ENCODE measurements at places on chromosomes 3 and 15.

DNA sequence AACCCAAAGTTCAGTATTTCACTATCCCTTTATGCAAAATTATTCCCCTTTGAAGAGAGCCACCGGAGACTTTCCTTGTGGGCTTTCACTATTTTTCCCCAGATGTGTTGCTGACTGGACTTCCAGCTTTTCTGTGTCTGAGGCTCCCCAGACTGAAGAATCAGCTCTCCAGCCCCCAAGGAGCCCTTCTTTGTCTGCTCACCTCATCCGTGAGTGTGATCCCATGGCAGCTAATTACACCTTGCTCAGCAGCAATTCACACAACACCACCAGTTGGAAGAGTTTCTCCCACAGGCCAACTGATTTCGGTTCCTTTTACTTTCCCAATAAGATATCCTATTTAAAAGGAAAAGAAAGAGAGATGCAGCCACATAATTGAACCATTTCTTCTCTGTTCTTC lies 249.5 kb upstream of the TRIM42 start:
- no peak for ATAC-seq

GRCh38 chr15:87032295-87032694 lies 952.6 kb downstream of the AGBL1 start:
- ATAC-seq = peak; percentile 70

DNA sequence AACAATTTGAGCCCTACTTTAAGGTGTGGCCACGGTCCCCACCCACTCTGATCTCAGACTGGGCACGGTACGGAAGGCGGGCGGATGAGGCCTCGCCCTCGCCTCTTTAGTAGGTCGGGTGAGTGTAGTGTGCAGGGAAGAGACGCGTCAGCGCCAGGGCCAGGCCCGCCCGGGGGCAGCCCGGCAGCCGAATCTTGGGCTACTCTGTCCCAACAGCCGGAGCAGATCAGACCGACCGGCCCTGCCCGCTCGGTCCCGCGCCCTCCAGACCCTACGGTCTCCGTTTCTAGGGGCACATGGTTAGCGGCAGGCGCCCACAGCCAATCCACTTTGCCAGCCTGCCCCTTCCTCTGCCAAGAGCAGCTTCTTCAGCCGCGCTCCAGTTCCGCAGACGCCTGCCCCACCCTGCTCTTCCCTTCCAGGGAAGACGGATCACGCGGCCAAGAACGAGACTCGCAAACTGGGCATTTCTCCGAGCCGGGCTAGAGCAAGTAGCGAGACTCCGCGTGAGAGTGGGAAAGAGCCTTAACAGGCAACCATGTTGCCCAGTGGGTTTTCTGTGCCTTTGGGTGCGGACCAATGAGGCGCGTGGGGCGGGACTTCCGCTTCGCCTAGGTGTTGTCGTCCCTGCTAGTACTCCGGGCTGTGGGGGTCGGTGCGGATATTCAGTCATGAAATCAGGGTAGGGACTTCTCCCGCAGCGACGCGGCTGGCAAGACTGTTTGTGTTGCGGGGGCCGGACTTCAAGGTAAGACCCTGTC lies at the start of gene RNF13:
Gene RNF13 (plus strand): TSS at position 610 of the 761 bp plus-strand sequence. CDS start 32,812 bp downstream, outside the sequence.
- ATAC-seq = peak; percentile 99

DNA sequence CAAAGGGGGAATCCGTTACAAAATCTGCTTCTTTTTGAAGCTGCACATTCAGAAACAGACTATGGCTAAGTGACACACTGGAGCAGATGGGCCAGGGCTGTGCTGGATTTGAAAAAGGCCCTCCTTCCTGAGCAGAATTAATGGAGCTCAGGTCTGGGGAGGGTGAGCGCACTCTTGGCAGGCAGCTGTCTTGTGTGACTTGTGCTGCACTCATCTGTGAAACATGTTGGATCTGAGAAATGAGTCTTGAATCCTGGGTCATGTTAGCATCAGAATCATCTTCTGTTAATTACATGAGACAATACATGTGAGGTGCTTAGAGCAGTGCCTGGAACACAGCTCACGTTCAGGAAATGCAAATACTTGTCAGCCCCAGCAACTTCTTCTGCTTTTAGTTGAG lies 219.6 kb downstream of the THSD4 start:
- ATAC-seq = no peak

GRCh38 chr3:184814214-184814613 lies 2.2 kb downstream of the VPS8 start:
- no peak for ATAC-seq

- no peak for ATAC-seq
Measured at GRCh38 chr3:2735392-2735894, 374.7 kb downstream of the IL5RA start.

DNA sequence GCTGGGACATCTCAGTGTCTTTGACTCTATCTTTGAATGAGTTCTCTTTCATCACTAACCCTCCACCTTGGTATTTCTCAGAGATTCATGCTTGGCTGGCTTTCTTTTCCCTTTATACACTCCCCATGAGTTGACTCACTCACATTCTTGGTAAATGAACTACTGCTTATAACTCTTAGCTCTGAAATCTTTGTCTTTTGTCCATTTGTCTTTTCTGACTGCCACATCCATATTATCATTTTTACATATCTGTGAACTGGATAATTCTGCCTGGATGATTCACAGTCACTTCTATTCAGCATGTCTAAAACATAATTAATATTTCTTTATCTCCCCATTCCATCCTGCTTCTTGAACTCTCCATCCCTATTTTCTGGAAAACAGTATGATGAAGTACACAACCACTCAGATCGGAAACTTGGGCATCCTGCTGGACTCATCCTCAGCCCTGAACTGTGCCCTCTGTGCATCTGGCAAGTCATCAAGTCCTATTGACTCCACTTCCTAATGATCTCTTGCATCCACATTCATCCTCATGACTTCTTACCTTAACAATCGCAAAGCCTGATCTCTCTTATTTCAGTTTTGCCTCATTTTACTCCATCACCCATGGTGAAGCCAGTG lies 66.9 kb downstream of the KCNAB1 start:
- no peak for ATAC-seq

DNA sequence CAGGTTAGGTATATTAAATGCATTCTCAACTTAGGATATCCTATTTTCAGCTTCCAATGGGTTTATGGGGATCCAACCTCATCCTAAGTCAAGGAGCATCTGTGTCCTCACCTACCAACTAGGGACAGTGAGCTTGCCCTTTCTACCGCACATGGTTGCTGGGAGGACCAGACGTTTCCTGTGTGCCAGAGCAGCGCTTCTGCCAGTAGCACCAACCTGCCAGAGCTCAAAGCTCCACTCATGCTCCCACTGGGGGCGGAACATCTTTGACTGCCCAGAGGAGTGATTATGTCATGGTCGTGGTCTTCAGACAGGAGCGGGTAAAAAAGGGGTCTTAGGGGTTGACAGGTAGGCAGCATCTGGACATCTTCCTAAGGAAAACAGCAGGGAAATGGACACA lies 24.7 kb downstream of the XPC start:
- no peak for ATAC-seq

DNA sequence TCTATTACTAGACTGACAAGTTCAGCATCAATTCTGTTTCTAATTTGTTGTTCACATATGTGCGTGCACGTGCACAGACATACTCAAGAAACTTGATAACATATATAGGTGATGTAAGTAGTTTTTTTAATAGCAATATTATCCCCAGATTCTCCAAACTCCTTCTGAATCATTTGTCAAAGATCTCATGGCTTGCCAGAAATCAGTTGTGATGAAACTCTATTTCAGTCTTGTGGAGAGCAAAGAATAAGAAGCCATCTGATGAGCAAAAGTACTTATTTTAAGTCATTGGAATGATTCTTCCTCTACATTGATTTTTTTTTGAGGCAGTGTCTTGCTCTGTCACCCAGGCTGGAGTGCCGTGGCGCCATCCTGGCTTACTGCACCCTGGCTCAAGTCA lies 167.0 kb upstream of the TBL1XR1 start:
- ATAC-seq = no peak

DNA sequence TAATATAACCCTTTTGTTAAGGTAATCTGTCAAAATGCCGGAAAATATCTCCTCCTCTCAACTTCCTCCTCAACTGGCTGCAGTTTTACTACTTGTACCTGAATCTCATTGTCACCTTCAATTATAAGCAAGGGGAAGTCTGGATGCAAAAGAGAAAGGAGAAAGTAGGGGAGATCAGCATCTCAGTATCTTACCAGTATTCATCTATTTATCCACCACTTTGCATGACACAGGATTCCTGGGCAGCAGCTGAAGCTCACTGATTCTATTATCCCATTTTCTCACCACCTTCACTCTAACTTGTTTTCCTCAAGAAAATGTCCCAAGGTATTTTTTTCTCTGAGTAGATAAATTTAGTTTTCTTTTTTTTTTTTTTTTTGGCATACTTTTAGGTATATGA lies 440.5 kb upstream of the CBLB start:
- no peak for ATAC-seq

- ATAC-seq = no peak
Measured at GRCh38 chr15:38961456-38961855, 396.8 kb upstream of the RASGRP1 start.

- no peak for ATAC-seq
Measured at GRCh38 chr3:140572334-140572733, 105.5 kb upstream of the TRIM42 start.

DNA sequence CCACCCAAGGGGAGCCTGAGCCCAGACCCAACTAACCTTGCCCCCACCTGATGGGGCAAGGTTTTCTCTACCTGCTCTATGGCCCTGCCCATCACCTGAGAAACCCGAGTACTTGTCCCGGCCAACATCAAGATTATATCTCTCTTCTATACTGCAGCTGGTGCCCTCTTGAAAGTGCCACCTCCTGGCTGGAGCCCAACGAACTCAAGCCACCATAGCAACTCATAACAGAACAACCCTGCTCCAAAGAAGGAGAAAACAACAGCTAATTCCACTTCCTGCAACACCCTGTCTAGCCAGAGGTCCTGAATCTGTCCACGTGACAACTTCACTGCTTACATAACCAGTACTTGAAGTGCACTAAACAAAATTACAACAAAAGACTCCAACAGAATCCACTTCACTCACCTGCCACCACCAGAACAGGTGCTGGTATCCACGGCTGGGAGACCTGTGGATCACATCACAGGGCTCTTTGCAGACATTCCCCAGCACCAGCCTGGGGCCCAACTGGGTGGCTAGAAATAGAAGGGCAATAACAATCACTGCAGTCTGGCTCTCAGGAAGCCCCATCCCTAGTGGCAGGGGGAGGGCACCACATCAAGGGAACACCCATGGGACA lies 49.2 kb downstream of the PIERCE2 start:
- ATAC-seq = no peak

GRCh38 chr15:88882785-88883184 lies 12.6 kb downstream of the HAPLN3 start:
- ATAC-seq = no peak

GRCh38 chr3:97010881-97011657 lies 196.7 kb downstream of the EPHA6 start:
- no peak for ATAC-seq

- ATAC-seq = no peak
Measured at GRCh38 chr3:112297714-112298113, 3.7 kb upstream of the SLC9C1 start.

GRCh38 chr3:50347187-50347813 lies 1.8 kb upstream of the ZMYND10 start:
- ATAC-seq = peak; percentile 16

- no peak for ATAC-seq
Measured at GRCh38 chr3:132161608-132162007, 126.8 kb upstream of the CPNE4 start.

DNA sequence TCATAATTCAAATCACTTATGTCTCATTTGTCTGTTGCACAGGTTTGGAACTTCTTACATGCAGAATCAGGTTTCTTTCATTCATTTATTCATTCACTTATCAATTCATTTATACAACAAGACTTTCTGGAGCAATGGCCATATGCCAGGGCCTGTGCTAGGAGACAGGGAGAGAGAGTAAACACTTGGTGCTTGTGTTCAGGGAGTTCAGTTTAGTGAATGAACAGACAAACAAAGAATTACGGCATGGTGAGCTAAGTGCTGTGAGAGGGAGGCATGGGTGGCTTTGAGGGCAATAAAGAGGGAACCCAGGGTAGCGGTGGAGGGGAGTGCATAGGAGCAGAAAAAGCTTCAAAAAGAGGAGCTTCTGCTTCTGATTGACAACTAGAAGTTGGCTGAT lies 8.5 kb upstream of the IREB2 start:
- peak; percentile 68 for ATAC-seq

Data from motor neuron (in vitro differentiated cells).